H7 (cell line): ENCODE measurements at places on chromosomes 5 and 9. TPM values are rescaled to one million over a fixed set of nuclear protein-coding genes. Genes with fewer than 3 reads are reported as not detected.

Gene C6
- not detected in 2 replicates for total RNA-seq

Gene ENG
- total RNA-seq, result 1.4 and 1.8 TPM in 2 replicates

Gene FST
- total RNA-seq, result 15.9 and 20.8 TPM in 2 replicates

Gene CAPSL
- total RNA-seq, result not detected in 2 replicates

Gene DBH
- total RNA-seq, result 0.07 TPM in 1 of 2 replicates, not detected in the other
